ENCODE measurements at places on chromosomes 6 and 20.
A peak's percentile ranks its signal among the peaks of the same experiment; 100 is the strongest.

- DNase-seq, result no peak
Observed at GRCh38 chr6:90190752-90191395, 105.8 kb downstream of the BACH2 start.

GRCh38 chr20:5923493-5923892 is 26.8 kb downstream of the TRMT6 start:
- no peak for DNase-seq

- DNase-seq, result peak; percentile 72
Observed at GRCh38 chr6:110039364-110039980, 61.4 kb downstream of the GPR6 start.

DNA sequence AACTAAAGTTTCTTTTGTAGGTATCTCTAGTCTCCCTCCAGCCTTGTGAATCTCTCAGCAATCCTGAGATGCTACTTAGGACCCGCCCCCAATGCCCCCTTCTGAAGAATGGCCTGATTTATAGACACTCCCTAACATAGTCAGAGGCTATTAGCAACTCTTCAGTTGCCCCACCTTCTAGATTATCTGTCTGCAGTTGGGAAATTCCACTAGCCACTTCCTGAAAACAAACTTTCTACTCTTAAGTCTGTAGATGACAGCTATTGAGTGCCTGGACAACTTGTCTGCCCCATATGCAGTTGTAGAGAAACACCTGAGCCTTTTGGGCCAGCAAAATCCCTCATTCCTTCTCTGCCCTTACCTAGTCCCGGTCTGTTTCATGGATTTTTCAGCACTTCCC is 188.2 kb upstream of the PREP start:
- no peak for DNase-seq

- DNase-seq, result no peak
Observed at GRCh38 chr6:148523048-148523447, 180.4 kb downstream of the SASH1 start.

GRCh38 chr6:89585154-89585553 is 53.4 kb downstream of the LYRM2 start:
- no peak for DNase-seq

- DNase-seq, result no peak
Observed at GRCh38 chr20:62516338-62516737, 40.5 kb upstream of the GATA5 start.

GRCh38 chr6:137676888-137677287 is 182.7 kb upstream of the OLIG3 start:
- no peak for DNase-seq

DNA sequence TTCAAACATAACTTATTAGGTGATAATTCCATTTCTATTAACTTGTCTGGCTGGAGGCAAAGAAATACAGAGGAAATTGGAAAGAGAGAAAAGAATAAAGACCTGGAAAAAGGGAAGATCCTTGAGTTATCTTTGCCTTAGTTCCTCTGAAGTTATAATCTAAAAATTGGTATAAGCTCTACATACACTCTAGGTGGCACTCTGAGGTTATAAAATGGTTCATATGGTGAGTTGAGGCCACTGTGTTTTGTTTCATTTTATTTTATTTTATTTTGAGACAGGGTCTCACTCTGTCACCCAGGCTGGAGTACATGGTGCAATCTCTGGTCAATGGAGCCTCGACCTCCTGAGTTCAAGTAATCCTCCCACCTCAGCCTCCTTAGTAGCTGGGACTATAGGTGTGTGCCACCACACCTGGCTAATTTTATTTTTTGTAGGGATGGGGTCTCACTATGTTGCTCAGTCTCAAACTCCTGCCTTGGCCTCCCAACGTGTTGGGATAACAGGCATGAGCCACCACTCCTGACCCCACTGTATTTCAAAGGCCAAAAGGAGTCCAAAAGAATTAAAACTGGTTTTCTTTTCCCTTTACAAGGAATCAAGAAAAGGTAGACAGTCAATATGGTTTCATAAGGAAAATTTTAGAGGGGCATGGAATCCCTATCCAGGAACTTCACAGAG is 19.4 kb downstream of the GPX6 start:
- DNase-seq, result no peak

- DNase-seq, result no peak
Observed at GRCh38 chr6:167907837-167908681, 81.3 kb downstream of the AFDN start.

DNA sequence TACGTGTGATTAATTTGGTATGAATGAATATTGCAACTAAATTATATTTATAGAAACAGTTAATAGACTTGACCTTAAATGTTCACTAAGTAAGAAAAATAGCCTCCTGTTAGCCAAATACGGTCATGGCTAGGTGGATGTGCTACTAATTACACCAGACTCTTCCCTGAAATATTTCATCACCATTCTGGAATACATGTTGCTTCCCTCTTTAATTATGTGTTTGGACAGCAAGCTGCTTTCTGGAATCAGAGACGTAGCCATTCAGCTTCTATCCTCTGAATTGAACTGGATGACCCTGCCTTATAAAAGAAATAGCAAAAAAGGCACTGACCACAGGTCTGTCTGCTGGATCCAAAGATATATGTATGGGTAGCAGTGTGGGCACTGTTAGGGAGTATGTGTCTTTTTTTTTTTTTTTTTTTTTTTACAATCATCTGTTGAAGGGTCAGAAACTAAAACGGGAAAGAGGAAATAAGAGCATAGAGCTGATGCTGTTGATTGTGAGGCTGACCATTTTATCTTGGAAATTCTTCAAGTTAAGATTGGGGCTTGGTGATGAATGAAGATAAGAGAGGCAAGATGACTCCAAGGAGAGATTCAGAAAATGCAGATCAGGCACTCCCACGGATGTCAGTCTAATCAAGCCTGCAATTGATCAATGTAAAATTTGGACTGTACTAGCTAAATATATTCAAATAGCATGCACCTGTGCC is 283.2 kb upstream of the HSF2 start:
- no peak for DNase-seq

DNA sequence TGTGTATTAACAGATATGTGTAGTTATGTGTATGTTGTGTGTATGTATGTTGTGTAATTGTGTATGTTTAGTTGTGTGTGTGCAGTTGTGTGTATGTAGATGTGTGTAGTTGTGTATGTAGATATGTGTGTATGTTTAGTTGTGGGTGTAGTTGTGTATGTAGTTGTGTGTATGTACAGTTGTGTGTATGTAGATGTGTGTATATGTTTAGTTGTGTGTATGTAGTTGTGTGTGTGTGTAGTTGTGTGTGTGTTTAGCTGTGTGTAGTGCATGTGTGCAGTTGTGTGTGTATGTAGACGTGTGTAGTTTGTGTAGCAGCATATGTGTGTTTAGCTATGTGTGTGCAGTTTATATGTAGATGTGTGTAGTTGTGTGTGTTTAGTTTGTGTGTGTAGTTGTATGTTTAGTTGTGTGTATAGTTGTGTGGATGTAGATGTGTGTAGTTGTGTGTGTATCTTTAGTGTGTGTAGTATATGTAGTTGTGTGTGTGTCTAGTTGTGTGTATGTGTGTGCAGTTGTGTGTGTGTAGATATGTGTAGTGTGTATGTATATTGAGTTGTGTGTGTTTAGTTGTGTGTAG is 16.3 kb downstream of the SIRT5 start:
- DNase-seq, result no peak

DNA sequence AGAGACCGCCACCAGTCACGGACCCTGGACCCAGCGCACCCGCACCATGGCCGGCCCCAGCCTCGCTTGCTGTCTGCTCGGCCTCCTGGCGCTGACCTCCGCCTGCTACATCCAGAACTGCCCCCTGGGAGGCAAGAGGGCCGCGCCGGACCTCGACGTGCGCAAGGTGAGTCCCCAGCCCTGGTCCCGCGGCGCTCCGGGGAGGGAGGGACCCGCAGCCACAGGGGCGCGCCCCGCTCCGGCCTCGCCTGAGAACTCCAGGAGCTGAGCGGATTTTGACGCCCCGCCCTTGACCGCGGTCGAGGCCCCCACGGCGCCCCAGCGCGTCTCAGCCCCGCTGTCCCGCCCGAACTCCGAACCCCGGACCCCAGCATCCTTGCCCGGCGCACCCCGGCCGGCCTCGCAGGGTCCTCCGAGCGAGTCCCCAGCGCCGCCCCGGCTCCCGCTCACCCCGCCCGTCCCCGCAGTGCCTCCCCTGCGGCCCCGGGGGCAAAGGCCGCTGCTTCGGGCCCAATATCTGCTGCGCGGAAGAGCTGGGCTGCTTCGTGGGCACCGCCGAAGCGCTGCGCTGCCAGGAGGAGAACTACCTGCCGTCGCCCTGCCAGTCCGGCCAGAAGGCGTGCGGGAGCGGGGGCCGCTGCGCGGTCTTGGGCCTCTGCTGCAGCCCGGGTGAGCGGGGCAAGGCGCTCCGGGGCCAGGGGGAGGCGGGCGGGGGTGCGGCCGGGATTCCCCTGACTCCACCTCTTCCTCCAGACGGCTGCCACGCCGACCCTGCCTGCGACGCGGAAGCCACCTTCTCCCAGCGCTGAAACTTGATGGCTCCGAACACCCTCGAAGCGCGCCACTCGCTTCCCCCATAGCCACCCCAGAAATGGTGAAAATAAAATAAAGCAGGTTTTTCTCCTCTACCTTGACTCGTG is at the start of gene OXT:
TSS of gene OXT (plus strand) at position 11 of the 920 bp plus-strand sequence. CDS start at position 47, 36 bp downstream.
- peak; percentile 61 for DNase-seq

DNA sequence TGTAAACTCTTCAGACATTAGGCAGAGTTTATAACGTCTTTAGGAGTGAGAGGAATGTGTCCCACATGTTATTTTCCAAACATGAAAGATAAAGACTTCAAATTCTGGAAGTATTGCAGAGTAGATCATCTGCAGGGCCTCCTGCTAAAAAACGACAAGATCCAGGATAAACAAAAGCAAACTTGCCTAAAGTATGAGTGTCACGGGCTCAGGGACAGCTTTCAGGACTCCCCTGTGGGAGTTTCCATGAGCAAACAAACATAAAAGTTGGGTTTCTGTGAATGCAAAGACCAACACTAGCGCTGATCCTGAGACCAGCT is 76.9 kb downstream of the TXNDC5 start:
- no peak for DNase-seq

Data from stimulated activated CD4-positive, alpha-beta T cell treated with anti-CD3 and anti-CD28 coated beads, Interleukin-15, amount 100 ng/mL, for 1 hour (primary cell).